ENCODE measurements at places on chromosomes 2 and 18. TPM values are rescaled to one million over a fixed set of nuclear protein-coding genes. Genes with fewer than 3 reads are reported as not detected.

DNA sequence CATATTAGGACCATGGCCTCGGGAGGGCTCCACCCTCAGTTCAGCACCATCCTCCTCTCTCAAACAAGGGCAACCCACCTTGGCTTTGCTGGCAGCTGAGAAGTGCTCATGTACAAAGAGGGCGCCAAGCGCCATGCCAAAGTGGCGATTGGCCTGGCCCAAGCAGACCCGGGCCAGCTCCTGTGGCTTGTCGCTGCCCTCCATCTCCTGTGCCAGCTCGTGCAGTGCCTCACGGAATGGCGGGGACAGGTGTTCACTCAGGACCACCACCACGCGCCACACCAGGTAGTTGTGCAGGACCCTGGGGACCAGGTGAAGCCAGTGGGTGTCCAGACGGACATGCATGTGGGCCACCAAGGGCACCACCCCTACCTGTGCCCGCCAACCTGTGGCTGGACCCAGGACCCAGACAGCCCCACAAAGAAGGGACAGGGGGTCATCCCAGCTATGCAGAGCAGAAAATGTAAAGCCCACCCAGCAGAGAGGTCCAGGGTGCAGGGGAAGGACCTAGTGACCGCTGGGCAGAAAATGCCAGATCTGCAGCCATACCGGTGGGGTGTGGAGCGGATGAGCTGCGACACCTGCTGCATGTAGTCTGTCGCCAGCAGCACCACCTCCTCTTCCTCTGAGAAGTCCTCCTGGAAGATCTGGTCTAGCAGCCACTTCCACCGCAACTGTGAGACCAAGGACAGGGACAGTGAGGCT lies 3.6 kb downstream of the ECEL1 start:
- H3K27me3 ChIP-seq: peaks cover 17% of the 10 kb centered on the region
- no peak for DNase-seq
- H3K36me3 ChIP-seq: no peaks in the 10 kb centered on the region
- no peak overlapping the region for H3K4me3 ChIP-seq

DNA sequence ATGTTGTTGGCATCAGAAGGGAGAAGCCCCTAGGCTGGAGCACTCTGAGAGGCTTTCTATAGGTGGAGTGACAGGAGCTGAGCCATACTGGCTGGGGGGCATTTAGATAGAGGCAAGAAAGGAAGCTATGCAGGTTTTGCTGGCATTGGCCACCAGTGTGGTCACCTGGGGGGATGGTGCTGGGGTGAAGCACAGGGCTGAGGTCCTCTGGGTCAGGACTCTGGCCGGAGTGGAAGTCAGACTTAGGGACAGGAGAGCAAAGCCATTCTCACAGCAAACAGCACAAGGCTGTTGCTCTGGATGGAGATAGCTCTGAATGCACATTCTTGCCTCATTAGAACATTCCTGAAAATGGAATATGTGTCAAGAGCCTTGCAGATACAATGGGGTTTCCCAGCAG lies 47.4 kb downstream of the NTSR2 start:
- no peaks in the 10 kb centered on the region for H3K36me3 ChIP-seq
- H3K27ac ChIP-seq: no peak overlapping the region
- H3K4me1 ChIP-seq: no peaks in the 10 kb centered on the region
- DNase-seq: no peak
- H3K27me3 ChIP-seq: no peaks in the 10 kb centered on the region

GRCh38 chr2:104658904-104659591 lies 194.9 kb upstream of the POU3F3 start:
- DNase-seq: no peak
- no peaks in the 10 kb centered on the region for H3K36me3 ChIP-seq
- no peak overlapping the region for H3K4me3 ChIP-seq
- H3K27ac ChIP-seq: no peak overlapping the region
- H3K4me1 ChIP-seq: no peaks in the 10 kb centered on the region

DNA sequence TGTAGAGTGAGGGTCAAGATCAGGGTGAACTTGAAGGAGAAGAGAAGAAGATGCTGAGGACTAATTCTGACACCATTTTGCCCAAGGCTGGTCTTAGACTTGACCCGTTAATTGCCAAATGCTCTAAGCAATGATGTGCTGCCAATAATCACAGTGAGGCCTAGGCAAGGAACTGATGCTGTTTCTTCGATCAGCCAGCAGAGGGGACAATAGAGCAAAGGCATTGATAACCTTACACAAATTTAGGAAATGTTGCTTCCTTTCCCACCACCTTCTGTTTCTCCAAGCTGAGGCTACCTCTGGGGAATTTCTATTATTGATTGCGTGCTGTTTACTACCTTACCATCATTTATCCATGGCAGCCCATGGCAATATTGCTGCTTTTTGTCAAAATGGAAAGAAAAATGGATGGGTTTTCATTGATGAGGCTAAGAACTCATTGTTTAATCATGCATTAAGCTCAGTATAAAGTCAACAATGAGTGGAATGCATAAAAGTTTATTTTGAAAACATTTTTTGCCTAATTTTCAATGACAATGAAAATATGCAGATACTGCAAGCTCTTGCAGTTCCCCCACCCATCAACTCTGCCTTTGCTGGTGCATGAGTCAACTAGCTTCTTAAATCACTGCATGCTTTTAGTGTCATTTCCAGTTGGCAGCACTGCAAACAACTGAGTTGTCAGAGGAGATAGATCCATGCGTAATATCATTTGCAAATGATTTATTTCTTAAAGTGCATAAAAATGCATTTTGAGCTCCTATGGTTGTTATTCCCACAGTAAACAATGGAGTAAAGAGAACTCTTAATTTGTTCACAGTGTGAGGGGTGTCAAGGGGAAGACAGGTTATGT lies 116.4 kb upstream of the NYAP2 start:
- no peaks in the 10 kb centered on the region for H3K4me1 ChIP-seq
- no peaks in the 10 kb centered on the region for H3K36me3 ChIP-seq
- no peak for DNase-seq
- no peaks in the 10 kb centered on the region for H3K27me3 ChIP-seq

- H3K27me3 ChIP-seq: no peaks in the 10 kb centered on the region
- no peaks in the 10 kb centered on the region for H3K4me1 ChIP-seq
- no peak overlapping the region for H3K4me3 ChIP-seq
- DNase-seq: no peak
- H3K27ac ChIP-seq: no peak overlapping the region
These were observed 75.0 kb downstream of the PTGR3 start for GRCh38 chr18:75133721-75134610.

DNA sequence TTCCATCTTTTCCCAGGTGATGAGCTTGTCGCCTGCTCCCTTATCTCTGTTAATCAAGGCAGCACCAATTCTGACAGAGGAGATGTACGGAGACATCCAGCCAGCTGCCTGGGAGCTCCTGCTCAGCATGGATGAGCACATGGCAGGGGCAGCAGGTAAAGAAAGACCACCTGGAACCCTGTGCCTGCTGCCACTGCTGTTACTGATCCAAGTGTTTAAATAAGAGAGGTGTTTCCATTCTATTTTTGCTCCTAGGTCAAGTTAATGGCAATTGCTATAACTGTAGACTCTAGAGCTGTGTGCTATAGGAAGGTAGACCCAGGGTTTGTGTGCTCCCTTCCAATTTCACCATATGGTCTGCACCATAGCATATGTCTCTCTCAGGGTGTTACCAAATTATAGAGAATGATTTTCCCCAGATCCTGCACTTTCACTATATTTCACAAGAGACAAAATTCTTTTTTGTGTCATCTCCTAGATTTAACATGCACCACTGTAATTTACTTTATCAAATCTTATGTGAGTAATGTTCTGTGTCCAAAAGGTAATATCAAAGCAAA lies 88.6 kb upstream of the RPE start:
- no peaks in the 10 kb centered on the region for H3K27me3 ChIP-seq
- no peaks in the 10 kb centered on the region for H3K36me3 ChIP-seq

DNA sequence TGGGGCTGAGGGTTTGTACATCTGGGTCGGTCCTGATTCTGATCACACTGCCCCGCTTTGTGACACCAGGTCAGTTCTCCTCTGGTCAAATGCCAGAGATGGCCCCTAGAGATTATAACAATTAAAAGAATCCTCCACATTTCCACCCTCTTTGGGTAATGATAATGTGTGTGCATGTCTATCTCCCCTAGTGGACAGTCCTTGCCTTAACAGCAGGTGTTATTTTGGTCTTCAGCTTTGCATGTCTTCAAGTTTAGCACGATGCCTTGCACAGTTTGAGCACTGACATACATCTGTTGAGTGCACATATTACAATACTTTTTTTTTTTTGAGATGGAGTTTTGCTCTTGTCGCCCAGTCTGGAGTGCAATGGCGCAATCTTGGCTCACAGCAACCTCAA lies 25.7 kb upstream of the COX7A2L start:
- H3K4me3 ChIP-seq: no peak overlapping the region
- H3K4me1 ChIP-seq: no peaks in the 10 kb centered on the region
- H3K36me3 ChIP-seq: no peaks in the 10 kb centered on the region
- H3K27ac ChIP-seq: no peak overlapping the region
- H3K27me3 ChIP-seq: no peaks in the 10 kb centered on the region

DNA sequence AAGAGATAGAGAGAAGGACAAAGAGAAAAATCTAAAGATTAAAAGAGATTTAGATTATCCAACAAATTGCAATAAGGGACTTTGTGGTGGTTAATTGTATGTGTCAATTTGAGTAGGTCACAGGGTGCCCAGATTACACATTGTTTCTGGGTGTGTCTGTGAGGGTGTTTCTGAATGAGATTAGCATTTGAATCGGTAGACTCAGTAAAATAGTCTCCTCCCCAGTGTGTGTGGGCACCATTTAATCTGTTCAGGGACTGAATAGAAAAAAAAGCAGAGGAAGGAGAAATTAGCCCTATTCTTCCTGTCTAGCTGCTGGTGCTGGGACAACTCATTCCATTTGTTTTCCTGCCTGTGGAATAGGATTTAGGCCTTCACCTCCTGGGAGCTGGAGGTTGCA lies 339.8 kb upstream of the EPHA4 start:
- no peak for DNase-seq
- no peak overlapping the region for H3K4me3 ChIP-seq
- no peaks in the 10 kb centered on the region for H3K36me3 ChIP-seq
- H3K4me1 ChIP-seq: no peaks in the 10 kb centered on the region

DNA sequence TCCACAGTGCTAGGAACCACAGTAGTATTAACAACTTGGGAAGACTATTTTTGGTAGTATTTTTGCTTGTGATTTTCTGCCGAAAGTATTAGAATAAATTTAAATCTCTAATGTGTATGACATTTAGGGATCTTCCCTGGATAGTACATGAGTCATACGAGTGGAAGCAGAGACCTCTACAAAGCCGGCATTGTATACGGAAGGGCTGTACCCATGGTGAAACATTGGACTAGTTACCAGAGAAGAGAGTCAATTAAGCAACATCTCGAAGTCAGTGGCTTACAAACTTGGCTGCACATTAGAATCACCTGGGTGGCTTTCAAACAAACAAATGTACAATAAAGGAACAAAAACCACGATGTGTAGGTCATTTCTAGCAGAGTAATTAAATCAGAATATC lies 1131.7 kb upstream of the LRRTM1 start:
- H3K27me3 ChIP-seq: no peaks in the 10 kb centered on the region
- no peaks in the 10 kb centered on the region for H3K4me1 ChIP-seq
- no peak overlapping the region for H3K27ac ChIP-seq
- H3K4me3 ChIP-seq: no peak overlapping the region
- H3K36me3 ChIP-seq: no peaks in the 10 kb centered on the region
- DNase-seq: no peak

DNA sequence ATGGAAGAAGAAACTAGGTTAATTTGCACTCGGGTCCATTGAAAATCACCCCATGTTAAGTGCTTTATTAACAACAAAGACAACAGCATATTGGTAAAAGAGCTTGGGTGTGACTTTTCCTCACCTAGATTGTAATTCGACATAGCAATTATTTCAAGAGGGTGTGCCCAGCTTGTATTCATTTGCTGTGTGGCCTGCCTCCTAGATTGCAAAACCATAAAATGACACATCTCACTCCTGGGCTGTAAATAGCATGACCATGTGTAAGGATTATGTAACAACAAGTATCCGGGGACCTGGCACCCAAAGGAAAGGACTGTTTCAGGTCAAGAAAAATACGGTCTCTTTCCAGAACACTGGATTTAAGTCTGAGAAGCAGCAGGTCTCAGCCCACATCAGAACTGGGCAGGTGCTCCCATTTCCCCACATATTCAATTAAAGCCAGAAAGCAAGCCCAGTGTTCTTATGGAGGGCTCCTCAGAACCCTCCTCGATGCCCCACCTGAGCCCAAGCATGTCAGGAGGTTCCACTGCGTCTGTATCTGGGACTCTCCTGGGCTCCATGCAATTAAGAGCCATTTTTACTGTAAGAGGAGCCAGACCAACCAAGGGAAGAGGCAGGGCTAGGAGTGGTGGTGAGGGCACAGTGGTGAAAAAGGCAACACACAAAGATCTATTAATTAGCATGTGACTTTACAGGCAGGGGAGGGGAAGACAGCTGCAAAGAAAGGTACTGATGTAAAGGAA lies 39.2 kb downstream of the MREG start:
- no peaks in the 10 kb centered on the region for H3K4me1 ChIP-seq
- no peaks in the 10 kb centered on the region for H3K36me3 ChIP-seq
- H3K27me3 ChIP-seq: no peaks in the 10 kb centered on the region
- H3K4me3 ChIP-seq: no peak overlapping the region
- DNase-seq: no peak

DNA sequence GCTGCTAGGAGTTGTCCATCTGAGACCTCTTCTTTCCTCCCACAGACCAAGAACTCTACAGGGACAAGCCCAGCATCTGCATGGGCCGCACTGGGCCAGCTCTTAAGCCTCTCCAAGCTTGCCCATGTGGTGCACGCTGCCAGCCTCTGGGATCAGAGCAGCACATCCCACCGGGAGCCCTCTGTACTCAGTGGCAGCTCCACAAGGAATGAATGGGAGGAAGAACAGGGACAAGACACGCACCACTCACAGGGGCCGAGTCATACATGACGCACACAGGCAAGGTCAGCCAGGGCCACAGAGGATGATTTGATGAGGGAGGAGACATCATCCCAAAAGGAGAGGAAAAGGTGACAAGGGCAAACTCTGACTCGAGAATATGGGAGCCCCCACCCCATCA lies 268.3 kb downstream of the KLHL29 start:
- H3K4me1 ChIP-seq: no peaks in the 10 kb centered on the region
- no peak overlapping the region for H3K4me3 ChIP-seq
- DNase-seq: no peak
- no peak overlapping the region for H3K27ac ChIP-seq
- no peaks in the 10 kb centered on the region for H3K36me3 ChIP-seq

- no peaks in the 10 kb centered on the region for H3K36me3 ChIP-seq
- DNase-seq: no peak
- H3K4me1 ChIP-seq: no peaks in the 10 kb centered on the region
- no peaks in the 10 kb centered on the region for H3K27me3 ChIP-seq
- H3K27ac ChIP-seq: no peak overlapping the region
- H3K4me3 ChIP-seq: no peak overlapping the region
These were observed 27.2 kb downstream of the OXER1 start for GRCh38 chr2:42736598-42737322.

CNGA3 gene
- not detected for total RNA-seq

ITGA4 gene
- 0.51 TPM for total RNA-seq

SMPD4 gene
- 19.8 TPM for total RNA-seq

C2orf92 gene
- 5.4 TPM for total RNA-seq

CD226 gene
- 0.59 TPM for total RNA-seq

HRH4 gene
- total RNA-seq: not detected

RIT2 gene
- not detected for total RNA-seq

DYSF gene
- 15.2 TPM for total RNA-seq

SLC66A2 gene
- total RNA-seq: 20.3 TPM
